ENCODE measurements at places on chromosomes 5 and 9.

DNA sequence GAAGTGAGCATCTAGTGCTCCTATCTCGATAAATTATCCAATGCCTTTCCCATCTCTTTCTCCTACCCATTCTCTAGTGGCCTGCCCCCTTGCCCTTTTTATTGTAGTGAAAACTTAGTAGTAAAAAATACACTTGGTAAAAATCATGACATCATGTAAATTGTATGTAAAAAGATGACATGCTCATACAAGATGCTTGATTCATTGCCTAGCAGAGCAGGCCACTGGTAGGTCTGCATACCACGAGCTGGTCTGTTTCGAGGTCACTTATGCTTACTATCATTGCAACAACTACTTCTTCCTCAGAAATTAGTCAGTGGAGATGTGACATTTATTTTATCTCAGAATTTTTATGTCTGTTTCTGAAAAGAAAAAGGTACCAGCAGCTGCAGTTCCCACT, 177.3 kb downstream of the C9orf152 start:
- DNase-seq, result no peak

DNA sequence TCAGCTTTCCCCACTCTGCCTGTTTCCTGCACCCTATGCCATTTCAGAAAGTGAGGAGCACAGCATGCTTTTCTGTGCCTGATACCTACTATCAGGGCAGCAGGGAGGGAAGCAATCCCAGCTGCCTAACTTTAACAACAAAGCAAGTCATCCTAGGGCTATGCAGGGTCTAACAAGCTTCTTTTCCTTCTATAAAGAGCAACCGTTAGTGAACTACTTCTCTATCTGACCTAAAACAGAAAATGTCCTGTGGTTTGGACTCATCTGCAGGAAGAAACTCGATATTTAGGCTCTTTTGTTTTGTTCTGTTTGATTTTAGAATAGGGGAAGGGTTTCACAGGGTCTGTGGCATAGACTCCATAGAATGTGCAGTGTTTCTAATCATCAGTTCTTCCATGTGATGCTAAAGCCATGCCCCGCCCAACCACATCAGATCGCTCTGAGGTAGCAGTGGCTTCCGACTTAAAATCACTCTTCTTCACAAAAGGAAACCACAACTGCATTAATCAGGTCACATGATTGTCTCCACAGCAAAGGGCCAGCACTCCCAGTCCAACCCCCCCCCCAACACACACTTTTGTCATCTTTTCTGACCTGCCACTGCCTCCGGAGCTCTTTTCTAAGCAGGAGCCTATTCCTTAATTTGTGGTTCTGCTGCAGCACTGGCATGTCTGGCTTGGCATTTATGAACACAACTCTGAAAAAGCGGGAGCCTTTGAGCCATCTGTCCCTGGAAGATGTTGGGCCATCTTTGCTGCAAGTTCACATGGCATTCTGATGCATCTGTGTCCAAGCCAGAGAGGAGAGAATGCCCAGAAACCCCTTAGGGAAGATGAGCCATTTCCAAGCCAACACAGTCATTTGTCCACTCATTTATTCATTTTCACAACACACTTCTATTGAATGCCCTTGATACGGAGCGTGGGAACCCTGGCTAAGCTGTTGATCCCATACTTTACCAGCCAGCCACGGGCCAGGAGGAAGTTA, 71.6 kb downstream of the CFAP90 start:
- no peak for DNase-seq

DNA sequence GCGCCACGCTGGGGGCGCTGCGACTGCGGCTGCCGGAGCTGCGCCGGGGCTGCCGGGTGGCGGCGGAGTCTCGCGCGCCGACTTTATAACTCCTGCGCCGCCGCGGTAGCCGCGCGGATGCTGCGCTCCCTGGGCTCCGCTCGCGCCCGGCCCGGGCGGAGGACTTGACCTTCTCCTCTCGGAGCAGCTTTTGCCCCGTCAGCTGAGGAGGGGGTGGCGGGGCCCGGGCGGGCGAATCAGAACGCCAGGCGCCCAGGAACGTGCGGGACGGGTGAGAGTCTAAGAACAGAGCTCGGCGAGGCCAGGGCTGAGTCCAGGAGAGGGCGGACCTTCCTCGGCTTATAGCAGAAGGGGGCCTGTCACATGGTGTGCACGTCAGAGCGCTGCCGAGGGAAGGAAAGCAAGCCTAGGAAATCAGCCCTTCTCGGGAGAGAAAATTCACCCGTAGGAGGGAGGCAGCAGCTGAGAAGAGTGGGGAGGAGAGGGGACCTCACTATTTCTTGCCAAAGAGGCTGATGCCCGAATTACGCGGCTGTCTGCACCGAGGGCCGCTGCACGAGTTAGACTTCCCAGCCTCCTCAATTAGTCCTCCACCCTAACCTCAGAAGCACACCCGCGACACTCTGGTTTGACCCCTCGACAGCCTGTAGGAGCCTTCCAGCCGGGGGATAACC, at the start of gene FOXD1:
Gene FOXD1 (minus strand): TSS at position 315 of the 674 bp plus-strand sequence. CDS start 415 bp downstream, outside the sequence.
- no peak for DNase-seq

DNA sequence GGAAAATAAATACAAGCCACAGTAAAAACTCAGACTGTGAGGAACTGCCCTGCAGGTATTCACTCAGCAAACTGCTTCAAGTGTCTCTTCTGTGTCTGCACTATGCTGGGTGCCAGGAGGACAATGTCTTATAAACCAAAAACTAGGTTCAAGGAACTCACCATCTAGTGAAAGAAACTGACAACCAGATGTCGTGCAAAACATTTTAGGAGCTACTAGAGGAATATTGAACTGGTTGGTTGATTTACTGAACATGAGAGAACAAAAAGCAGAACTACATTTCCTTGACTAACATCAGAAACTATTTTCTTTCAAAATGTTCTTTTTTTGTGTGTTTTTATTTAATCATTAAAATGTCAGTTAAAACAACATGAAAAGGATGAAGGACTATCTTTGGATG, 35.2 kb downstream of the ZNF366 start:
- DNase-seq, result no peak

GRCh38 chr9:111978616-111979015, 82.0 kb downstream of the UGCG start:
- DNase-seq, result no peak

- DNase-seq, result no peak
Observed at GRCh38 chr5:120053841-120054240, 410.3 kb upstream of the PRR16 start.

- no peak for DNase-seq
Observed at GRCh38 chr5:68190619-68191018, 24.9 kb upstream of the PIK3R1 start.

- no peak for DNase-seq
Observed at GRCh38 chr5:136418301-136418700, 53.0 kb upstream of the TRPC7 start.

- no peak for DNase-seq
Observed at GRCh38 chr5:115720888-115721287, 95.1 kb upstream of the TMED7 start.

DNA sequence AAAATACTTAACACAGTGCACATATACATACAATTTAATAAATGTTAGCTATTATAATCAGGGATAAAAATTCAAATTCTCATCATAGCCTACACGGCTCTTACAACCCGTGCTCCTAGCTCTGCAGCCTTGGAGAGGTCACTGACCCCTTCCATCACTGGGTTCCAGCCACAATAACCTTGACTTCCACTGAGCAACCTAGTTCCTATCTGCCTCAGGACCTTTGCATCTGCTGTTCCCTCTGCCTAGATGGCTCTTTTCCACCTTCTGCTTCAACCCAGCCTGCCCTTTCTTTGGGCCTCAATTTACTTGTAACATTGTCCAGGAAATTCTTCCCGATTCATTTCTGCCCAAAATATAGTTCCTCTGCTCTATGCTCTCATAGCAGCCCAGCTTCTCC, 8.9 kb upstream of the DELE1 start:
- no peak for DNase-seq

DNA sequence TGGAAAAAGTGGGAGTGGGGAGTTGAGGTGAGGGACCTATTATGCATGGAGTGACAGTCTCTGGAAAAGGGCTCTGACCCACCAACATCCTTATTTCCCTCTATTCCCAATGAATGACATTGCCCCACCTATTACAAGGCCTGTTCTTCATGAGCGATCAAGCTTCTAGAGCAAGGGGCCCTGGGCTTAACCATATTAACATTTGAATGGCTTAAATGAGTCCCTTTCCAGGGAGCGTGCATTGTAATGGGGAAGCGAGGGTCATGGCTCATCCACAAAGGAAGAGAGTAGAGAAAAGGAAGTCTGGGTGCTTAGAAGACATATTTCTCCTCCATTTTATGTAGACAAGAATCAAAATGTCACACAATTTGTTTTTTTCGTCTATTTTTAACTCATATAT, 255.5 kb downstream of the CAAP1 start:
- no peak for DNase-seq

DNA sequence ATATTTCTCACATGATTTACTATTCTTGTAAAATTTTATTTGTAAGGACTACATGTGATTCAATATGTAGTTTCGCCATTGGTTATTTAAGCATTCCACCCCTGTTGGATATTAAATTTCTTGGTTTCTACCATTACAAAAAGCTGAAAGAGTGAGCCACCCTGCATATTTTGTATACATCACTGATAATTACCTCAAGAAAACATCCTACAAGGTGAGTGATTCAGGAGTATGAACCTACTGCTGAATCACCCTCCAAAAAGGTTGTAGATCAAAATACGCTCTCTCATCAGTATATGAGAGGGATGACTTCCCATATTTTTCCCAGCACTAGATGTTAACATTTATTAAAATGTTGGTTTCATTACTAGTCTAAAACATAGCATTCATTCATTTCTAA, 454.3 kb upstream of the WWC1 start:
- no peak for DNase-seq

DNA sequence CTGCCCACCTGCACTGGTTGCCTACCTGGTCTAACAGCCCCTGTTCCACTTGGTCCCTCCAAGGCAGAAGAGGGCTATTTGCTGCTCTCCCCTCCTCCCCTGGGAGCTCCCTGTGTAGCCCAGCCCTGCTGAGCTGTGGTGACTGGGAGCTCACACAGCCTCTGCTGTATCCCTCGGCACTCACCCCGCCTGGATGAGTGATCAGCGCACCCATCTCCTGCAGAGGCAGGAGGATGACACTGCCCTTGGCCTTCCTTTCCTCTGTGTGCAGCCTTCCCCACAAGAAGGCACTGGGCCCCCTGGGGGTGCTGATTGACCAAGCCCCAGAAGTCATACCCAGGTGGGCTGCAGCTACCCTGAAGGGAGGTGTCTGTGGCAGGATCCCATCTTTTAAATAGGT, 134.2 kb downstream of the ADAMTS2 start:
- no peak for DNase-seq

- no peak for DNase-seq
Observed at GRCh38 chr9:22590336-22591033, 143.9 kb downstream of the DMRTA1 start.

DNA sequence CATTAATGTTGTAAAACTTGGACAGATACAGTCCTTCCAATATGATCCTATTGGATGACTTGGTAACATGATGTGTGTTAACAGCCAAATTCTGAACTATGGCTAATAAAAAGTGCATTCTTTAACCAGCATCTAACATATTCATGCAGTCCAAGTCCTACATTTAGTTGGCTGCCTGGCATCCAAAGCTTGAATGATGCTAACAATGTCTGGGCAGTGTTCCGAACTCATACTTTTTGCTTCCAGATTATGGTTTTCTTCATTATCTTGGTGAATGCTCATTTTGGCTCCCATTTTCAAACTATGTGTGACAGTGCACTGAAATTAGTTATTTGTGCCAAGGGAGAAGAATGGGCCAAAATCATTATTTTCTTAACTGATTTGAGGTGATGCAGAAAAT, 2.8 kb downstream of the FAM174A start:
- no peak for DNase-seq

- DNase-seq, result no peak
Observed at GRCh38 chr9:127013597-127013996, 99.0 kb downstream of the RALGPS1 start.

- no peak for DNase-seq
Observed at GRCh38 chr5:11426442-11426841, 477.8 kb downstream of the CTNND2 start.

DNA sequence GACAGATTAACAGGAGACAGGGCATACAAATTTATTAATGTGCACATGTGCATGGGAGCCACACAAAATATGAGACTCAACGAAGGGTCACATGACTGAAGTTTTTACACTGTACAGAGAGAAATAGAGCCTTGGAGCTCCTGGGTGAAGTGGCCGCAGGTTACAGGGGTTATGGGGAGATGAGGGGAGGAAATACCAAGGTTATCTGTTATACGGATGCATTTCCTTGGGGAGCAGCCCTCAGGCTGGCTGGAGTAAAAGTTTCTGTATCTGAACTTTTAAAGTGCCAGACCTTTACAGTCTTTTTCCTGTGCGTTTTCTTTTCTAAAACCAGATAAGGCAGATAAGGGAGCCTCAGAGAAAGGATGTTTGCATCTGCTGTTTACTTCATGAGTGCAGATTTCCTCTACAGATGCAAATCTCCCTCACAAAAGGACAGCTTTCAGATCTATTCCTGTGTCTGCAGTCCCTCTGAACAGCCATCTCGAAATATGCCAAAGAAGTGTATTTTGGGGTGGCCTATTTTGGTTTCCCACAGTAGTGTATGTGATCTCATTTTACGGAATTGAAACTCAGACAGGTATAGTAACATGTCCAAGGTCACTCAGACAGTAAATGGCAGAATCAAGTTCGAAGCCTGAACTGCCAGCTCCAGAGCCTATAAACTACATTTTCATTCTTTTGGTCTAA, 139.3 kb upstream of the FBXL17 start:
- DNase-seq, result no peak

- DNase-seq, result no peak
Observed at GRCh38 chr5:116799401-116799800, 224.8 kb upstream of the SEMA6A start.
